Esophagus mucosa (tissue), 1 donor: ENCODE measurements at places on chromosomes 4 and X. TPM values are rescaled to one million over a fixed set of nuclear protein-coding genes. Genes with fewer than 3 reads are reported as not detected.
A peak's percentile ranks its signal among the peaks of the same experiment; 100 is the strongest.

DNA sequence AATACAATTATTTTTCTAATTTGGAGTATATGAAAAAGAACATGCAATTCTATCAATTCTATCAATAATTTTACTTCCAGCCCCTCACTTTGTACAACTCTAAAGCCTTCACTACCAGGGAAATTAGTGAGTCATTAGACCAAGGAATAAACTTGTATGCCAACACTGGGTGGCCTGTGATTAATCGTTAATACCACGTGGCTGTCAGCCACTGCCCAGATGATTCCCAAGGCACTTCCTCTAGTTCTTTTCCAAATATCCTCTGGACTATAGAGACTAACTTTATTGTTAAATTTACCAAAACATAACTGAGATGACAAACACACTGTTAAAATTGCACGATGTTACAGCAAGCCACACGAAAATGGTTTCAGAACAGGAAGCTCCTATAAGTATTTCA is 45.7 kb downstream of the MID1 start:
- ATAC-seq, result peak; percentile 69

- ATAC-seq, result no peak
These were observed 233.6 kb upstream of the RPS6KA3 start for GRCh38 chrX:20500171-20500865.

GRCh38 chrX:9681422-9681821 is 84.2 kb downstream of the GPR143 start:
- peak; percentile 39 for ATAC-seq

- ATAC-seq, result no peak
These were observed 142.1 kb downstream of the APBB2 start for GRCh38 chr4:41072021-41072777.

- ATAC-seq, result no peak
These were observed 109.9 kb upstream of the DUSP21 start for GRCh38 chrX:44733931-44734330.

DNA sequence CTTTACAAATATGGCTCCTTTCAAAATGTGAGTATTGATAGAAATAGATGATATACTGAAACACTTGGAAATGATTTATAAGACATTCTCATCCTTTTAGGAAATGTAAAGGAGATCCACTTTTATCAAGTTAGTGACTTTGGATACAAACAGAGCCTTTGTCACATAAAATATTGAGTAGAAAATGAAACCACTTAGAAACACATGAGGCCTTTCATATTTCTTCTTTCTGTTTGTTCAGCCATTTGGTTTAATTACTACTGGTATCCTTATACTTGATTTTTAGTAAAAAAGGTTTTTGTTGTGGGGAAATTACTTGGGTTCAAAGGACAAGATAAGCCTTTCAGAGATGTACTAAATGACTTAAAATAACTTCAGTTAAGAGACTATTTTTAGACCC is 4.1 kb downstream of the STOX2 start:
- ATAC-seq, result no peak

Gene CXCL13
- total RNA-seq, result 9.0 TPM

Gene PTPN13
- total RNA-seq, result 87.3 TPM
